Adipocyte (in vitro differentiated cells): ENCODE measurements at places on chromosomes 11 and 22.
A peak's percentile ranks its signal among the peaks of the same experiment; 100 is the strongest.

GRCh38 chr11:85784480-85785265, 26.3 kb downstream of the SYTL2 start:
- DNase-seq = no peak

DNA sequence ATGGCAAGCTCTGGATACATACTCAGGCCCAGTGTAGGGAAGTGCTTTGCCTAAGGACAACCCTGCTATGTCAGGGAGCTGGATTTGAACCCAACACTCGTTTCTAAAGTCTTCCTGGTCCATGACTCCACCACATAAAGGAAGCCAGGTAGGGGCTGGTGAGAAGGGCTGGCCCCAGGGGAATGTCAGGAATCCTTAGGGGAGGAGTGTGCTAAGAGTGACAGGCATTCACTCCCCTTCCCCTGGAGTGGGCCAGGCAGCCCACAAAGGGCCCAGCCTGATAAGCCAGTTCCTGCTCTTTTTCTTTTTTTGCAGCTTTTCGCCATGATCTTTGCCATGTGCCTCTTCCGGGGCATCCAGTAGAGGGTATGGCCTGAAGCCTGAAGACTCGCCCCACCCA, 21.9 kb downstream of the TP53I11 start:
- DNase-seq = no peak

DNA sequence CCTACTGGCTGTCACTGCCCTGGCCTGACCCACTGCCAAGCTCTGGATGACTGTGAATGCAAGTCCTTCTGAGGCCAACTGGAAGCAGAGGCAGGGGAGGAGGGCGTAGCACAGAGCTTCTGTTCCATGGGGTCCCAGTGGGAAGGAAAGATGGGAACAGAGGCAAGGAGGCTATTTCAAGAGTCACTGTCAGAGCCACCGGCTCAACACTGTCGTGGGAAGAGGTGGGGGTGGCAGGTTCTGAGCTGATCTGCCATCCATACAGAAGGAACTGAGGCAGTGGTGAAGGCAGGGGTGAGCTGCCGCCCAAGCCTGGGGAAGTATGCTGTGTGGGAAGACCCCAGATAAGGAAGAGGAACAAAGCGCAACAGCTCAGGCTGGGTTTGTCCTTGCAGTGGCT, 54.7 kb downstream of the SGSM3 start:
- DNase-seq = no peak

GRCh38 chr11:35540526-35540925, 15.1 kb upstream of the PAMR1 start:
- DNase-seq = no peak

- DNase-seq = no peak
These were observed 88.5 kb downstream of the WNT7B start for GRCh38 chr22:45888221-45889092.

- DNase-seq = no peak
These were observed 3.6 kb downstream of the LZTR1 start for GRCh38 chr22:20985720-20986119.

DNA sequence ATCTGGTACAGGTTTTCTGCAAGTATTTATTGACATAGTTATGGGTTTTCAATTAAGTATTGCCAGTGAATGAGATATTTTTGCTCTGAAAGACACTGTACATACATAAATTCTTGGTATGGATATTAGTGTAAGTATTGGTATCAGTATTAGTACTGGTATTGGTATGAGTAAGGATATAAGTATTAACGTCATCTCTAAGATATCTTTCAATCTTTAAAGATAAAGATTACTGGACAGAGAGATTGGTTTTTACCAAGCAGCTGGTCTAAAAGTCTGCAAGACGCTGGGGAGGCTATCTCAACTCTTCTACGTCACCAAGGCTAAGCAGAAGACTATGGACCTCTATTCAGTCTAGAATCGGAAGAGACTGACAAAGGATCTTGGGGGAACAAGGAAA, 234.5 kb downstream of the NXPE2 start:
- DNase-seq = no peak

DNA sequence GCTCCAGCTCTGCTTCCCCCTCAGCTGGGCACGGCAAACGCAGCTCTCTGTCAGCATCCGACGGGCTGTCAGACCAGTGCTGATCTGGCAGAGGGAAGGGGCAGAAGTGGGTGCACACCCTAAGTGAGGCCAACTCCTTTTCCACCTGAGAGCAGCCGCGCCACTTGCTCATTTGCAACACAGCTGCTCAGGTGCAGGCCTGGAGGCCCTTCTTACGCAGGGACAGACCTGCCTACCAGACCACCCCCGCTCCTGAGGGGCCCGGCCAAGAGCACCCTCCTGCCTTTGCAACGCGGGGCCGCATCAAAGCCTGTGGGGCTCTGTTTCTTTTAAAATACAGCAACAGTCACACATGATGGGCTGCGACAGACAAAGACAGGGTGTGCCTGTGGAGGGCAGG, 47.8 kb upstream of the BID start:
- DNase-seq = no peak

DNA sequence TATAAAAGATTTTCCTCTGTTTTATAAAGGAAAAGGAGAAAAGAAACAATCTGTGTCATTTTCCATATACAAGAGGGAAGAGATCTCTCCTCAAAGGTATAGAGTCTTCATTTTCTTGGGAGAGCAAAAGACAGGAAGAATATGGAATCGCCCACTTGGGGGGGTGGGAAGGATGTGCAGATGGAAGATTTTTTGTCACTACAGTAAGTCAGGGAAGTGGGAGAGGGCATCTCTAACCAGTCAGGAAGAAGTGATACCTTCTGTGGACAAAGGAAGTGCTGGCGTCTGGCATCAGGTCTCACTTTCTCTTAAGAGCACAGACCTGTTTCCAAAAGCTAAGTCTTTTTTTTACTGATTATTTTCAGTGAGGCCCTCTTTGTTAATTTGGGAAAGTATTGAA, 1.4 kb downstream of the PRR14L start:
- peak; percentile 21 for DNase-seq

- DNase-seq = no peak
These were observed 58.5 kb downstream of the CSNK2A3 start for GRCh38 chr11:11294551-11294855.

- no peak for DNase-seq
These were observed 30.2 kb upstream of the FBXO3 start for GRCh38 chr11:33804471-33804870.

DNA sequence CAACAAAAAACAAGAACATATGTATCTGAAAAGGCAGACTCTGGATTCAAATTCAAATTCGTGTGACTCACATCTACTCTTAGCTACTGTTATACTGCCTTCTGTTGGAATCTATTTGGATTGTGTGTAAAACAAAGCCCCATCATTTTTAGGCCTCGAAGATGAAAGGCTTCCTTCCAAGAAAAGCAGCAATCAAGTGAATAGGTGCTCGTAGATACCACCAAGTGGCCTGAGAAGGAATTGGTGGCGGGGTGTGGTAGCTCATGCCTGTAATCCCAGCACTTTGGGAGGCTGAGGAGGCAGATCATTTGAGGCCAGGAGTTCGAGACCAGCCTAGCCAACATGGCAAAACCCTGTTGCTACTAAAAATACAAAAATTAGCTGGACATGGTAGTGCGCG, 4.2 kb downstream of the GRAMD1B start:
- no peak for DNase-seq

DNA sequence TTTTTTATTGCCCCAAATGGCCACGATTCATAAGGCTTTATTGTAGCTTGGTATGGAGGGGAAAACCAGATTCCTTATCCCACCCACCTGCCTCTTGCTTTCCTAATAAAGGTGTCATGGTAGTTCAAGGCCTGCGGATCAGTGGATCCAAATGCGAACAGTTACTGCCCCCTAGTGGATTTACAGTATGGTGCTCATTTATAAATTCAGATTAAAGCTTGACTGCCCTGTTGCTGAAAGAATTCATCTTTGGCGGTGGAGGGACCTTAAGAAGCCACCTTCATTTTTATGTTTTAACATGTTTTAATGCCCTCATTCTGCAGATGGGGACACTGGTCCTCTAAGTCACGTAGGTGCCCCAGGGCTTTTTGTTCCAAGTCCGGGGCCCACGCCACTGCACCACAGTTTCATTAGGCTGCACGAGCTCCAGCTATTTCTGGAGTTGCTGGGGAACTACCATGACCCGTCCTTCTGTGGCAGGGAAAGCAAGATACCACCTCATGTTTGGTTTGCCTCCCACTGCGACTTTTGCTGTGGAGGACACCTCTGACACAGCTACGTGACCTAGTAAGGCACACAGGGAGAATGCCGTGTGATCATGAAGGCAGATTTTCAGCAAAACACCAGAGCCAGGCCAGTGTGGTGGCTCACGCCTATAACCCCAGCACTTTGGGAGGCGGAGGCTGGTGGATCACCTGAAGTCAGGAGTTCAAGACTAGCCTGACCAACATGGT, 15.6 kb upstream of the INCENP start:
- DNase-seq = peak; percentile 91

GRCh38 chr11:111376181-111376871, 2.7 kb downstream of the POU2AF1 start:
- DNase-seq = no peak

DNA sequence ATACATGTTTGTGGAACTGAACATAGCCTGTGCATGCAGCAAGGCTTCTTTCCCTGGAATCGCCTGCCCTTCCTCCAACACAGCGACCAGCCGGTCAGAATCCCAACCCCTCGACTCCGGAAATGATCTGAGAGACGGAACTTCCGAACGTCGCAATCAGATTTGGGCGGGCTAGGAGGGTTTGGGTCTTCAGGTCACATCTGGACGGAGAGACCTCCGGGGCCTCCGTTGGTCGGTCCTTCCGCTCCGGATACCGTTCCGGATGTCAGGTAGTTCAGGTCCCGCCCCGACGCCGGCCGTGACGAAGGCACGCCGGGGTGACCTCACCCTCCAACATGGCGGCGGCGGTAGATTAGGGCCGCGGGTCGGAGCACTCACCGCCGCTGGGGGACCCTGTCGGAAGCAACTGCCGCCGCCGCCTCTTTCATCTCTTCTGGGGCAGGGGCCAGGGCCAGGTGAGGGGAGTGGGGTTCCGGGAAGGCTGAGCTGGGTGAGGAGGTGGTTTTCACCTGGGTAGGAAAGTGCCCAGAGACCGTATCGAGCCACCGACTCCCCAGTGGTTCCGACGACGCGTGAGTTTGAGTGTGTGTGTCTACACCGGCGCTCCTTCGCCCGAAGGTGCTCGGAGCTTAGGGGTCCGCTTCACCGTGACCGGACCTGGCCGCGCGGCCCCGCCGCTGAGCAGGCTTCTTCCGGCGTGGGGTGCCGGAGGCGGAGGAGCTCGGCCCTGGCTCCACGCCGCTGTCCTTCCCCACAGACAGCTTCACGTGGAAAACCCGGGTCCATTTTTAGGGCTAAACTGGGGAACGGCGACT, at the start of gene BCL2L13:
BCL2L13 (plus strand) TSS at position 326 of the 815 bp plus-strand sequence. CDS start 16,955 bp downstream, outside the sequence.
- peak; percentile 96 for DNase-seq

- peak; percentile 79 for DNase-seq
These were observed 12.9 kb downstream of the CD59 start for GRCh38 chr11:33723238-33723881.

- no peak for DNase-seq
These were observed 309.8 kb downstream of the TTC28 start for GRCh38 chr22:28369854-28370253.

GRCh38 chr11:112004389-112004788, 20.8 kb upstream of the DLAT start:
- no peak for DNase-seq

GRCh38 chr11:10898003-10898762, 40.3 kb upstream of the ZBED5 start:
- DNase-seq = peak; percentile 28

- peak; percentile 28 for DNase-seq
These were observed 1.2 kb downstream of the KCNQ1OT1 start for GRCh38 chr11:2698386-2699184.

DNA sequence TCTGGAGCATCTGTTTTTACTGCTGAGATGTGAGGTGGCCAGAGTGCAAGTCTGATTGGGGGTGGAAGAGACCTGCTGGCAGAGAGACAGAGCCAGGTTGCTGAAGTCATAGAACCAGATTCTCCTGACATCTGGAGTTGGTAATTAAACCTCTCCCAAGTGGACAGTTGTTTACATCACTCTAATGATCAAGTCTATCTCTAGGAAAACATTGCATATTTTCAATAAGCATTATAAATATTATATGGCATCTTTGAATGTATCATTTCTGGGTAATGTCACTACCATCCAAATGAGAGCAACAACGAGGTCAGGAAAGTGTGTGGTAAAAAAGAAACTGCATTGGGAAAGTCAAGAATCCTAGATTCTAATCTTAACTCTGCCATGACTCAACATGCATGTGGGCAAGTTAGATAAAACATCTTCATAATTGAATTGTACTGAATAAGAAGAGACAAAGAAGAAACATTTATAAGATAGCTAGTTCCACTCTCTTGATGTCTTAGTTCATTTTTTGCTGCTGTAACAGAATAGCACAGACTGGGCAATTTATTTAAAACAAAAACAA, 351.2 kb upstream of the API5 start:
- DNase-seq = no peak

DNA sequence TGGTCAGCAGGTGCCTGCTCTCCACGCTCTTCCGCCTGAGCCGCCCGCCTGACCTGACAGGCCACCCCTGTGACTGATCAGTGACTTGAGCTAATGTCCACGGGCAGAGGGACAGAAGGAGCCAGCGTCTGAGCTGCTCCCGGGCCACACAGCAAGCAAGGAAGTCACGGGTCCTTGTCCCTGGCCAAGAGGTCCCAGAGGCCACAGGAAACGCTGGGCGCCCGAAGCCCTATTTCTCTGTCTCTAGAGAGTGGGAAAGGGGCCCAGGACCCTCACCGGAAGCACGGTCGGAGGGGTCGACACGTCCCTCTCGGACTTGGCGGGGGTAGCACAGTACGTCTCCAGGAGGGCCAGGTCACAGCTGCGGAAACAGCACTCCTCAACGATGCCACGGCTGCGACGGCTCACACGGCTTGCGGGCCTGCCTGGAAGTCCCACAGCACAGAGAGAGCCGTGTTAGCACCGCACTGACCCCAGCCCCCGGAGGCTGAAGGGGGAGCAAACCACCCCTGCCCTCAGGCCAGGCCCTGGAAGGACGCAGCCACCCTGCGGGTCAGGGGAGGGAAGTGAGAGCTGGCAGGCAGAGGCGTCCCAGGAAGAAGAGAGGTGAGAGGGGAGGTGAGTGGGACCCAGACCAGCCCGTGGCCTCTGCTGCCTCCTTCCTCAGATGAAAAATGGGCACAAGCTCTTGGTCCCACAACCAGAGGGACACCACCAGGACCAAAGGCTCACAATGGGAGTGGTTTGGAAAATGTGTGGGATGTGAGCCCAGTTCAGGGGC, 5.8 kb downstream of the IGF2 start:
- DNase-seq = no peak

- DNase-seq = peak; percentile 83
These were observed 81.0 kb downstream of the PRR5L start for GRCh38 chr11:36376888-36377758.

- DNase-seq = no peak
These were observed 207.0 kb upstream of the SORL1-AS1 start for GRCh38 chr11:121659811-121660210.

- no peak for DNase-seq
These were observed 14.3 kb upstream of the AIFM3 start for GRCh38 chr22:20952544-20953341.
